ENCODE measurements at places on chromosomes 7 and 10. TPM values are rescaled to one million over a fixed set of nuclear protein-coding genes. Genes with fewer than 3 reads are reported as not detected.

DNA sequence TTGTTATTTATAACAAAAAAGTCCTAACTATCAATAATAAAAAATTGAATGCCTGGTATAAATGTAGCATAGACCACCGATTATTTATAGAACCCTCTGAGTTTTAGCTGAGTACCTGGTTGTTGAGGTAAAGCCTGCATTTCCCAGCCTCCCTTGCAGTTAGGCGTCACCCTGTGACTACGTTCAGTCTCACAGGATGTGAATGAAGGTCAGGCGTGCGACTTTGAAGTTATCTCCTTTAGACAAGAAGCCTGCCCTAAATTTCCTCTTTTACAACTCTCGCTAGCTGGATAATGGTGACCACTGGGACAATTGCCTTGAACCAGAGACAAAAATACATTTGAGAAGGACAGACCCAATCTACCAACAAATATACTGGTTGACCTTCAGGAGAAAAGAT, 67.5 kb upstream of the TES start:
- no peak for DNase-seq

DNA sequence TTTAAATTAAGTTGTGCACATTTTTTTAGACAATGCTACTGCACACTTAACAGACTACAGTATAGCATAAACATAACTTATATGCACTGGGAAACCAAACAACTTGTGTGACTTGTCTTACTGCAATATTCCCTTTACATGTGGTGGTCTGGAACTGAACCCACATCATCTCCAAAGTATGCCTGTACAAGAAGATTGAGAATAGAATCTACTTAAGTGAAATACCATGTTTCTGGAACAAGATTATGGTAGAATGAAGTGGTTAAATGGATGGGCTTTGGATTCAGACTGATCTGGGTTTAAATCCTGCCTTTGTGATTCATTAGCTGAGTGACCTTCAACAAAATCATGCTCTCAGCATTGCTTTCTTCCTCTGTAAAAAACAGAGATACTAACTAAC, 30.7 kb downstream of the CUL2 start:
- no peak for DNase-seq

DENND2A gene
- total RNA-seq: 15.0 TPM

C1QL3 gene
- total RNA-seq: not detected

MRPS33 gene
- 122 TPM for total RNA-seq

TMEM270 gene
- total RNA-seq: not detected
